Amygdala (tissue), 56 donors: ENCODE measurements at places on chromosomes 2 and 18.

DNA sequence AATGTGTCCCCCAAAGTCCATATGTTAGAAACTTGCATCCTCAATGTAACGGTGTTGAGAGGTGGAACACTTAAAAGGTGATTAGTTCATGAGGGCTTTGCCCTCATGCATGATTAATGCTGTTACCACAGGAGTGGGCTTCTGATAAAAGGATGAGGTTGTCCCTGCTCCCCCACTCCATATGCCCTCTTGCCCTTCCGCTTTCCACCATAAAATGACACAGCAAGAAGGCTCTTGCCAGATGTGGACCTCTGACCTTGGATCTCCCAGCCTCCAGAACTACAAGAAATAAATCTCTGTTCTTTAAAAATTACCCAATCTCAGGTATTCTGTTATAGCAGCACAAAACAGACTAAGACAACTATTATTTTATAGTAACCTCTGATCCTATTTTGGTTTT lies 412.1 kb downstream of the NBAS start:
- DNase-seq: no peak

GRCh38 chr2:70596739-70597138 lies 43.1 kb upstream of the TGFA start:
- no peak for DNase-seq

GRCh38 chr2:234003972-234004617 lies 46.4 kb upstream of the SPP2 start:
- no peak for DNase-seq

DNA sequence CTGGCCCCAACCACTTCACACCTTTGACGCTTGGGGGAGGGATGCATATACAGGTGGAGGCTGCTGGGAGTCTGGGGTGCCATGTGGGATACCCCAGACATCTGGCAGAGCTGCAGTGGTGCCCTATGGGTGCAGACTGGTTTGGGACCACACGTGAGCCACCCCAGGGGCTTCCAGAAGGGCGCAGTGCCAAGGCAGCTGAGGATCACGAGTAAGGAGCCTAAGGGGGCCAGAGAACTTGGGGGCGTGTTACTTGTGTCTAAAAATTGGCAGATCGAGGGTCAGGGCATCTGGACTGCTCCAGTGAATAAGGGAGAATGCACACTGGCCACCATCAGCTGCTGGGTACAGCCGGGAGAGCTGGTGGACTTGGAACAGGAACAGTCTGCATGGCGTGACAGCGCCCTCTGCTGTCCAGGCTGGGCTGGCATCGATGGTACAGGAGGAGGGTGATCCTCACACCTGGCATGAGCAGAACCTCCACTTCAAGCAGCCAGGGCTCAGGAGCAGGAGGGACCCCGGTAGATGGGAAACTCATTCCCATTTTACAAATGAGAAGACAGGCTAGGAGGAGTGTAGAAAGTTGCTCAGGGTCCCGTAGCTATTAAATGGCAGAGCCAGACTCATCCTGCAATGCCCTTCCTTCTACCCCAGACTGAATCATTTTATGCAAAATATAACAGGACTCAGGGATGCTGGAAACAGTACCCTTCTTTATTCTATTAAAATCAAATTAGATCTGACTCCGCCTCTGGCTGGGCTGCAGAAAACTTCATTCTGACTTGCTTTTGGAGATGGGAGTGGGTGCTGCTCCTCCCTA lies 60.4 kb downstream of the ATOH8 start:
- DNase-seq: peak; percentile 84

DNA sequence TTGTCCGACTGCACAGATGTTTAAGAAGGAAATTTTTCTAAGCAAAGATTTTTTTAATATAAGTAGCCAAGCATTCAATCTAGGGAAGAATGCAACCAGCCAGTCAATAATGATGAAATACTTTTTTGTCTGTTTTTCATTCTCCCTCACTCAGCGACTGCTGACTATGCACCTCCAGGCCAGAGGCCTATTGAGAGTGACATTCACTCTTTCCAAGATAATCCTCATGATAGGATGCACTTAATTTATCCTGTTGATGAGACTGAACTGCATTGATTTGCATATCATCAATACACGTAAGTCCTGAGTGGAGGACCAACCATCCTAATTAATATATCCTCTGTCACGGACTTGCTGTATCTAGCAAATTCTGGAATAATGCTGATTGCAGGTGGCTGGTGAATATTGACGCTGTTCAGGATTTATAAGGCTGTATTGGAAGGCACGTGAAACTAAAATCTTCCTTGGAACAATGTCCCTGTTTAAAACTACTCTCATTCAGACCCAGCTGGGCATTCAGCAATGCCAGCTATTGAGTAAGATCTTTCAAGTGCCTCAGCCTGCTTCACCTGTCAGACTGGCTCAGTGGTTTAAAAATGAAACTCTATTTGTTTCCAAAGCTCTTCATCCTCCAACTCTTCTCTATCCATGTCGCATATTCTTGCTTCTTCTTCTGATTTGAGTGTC lies 142.2 kb downstream of the MAP2 start:
- no peak for DNase-seq

- no peak for DNase-seq
These were observed 397.8 kb upstream of the CHST9 start for GRCh38 chr18:27582760-27583412.

- no peak for DNase-seq
These were observed 23.1 kb downstream of the HS1BP3 start for GRCh38 chr2:20627712-20628380.

GRCh38 chr2:22957446-22957845 lies 427.5 kb upstream of the KLHL29 start:
- no peak for DNase-seq

GRCh38 chr2:188410504-188411235 lies 119.0 kb downstream of the GULP1 start:
- DNase-seq: no peak

DNA sequence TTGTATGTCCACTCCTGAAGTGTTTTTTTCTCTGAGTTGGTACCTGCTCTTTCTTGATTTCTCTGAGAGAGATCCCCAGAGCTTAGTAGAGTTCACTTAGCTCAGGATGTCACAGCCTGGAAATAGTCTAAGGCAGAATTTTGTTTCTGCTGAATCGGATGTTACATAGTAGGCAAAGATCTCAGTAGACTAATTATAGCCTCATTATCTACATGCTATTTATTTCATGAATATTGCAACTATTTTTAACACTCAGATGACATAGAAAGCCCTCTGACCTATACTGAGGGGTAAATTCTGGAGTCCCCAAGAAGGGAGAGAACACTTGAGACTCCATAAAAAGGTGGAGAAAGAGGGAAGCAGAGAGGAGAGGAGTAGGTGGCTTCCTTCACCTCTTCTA lies 160.2 kb downstream of the FHOD3 start:
- no peak for DNase-seq
